Activated CD4-positive, CD25-positive, alpha-beta regulatory T cell (primary cell): ENCODE measurements at places on chromosomes 7 and 10.

- DNase-seq, result no peak
Observed at GRCh38 chr7:129149511-129149910, 5.0 kb downstream of the TSPAN33 start.

GRCh38 chr7:158767707-158768106 is 61.6 kb downstream of the ESYT2 start:
- DNase-seq, result no peak

DNA sequence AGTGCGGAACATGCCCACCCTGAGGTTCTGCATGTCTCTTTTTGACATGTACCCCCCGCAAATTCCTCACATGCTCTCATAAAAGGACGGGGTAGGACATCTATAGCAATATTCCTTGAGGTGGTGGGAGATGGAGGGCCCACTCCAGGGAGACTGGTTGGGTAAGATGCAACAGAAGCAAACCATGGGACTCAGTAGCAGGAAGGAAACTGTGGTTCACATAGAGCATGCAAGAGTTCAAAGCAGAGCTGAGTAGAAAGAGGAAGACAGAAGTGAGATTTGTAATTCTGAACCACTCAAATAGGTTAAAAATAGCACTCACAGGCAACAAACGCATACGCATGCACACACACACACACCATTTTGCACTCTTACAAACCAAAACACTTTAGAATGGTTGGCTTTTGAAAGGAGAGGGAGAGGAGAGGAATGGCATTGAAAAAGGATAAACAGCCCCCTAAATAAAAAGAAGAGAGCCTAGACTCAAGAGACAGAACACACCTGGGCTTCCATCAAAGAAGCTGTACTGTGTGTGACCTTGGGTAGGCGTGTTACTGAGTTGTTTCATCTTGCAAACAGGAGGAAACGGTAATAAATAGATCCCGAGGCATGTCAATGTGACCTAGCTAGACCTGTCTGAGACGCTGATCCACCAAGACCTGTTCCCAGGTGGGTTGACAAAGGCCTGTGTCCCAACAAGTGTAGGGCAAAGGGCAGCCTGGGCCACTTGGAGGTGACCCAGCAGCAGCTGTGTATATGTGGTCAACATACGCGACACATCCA is 77.6 kb upstream of the LRRC4 start:
- DNase-seq, result no peak

- DNase-seq, result no peak
Observed at GRCh38 chr7:131767591-131767990, 211.2 kb upstream of the PODXL start.

- DNase-seq, result no peak
Observed at GRCh38 chr10:112404617-112405016, 30.7 kb downstream of the ACSL5 start.

DNA sequence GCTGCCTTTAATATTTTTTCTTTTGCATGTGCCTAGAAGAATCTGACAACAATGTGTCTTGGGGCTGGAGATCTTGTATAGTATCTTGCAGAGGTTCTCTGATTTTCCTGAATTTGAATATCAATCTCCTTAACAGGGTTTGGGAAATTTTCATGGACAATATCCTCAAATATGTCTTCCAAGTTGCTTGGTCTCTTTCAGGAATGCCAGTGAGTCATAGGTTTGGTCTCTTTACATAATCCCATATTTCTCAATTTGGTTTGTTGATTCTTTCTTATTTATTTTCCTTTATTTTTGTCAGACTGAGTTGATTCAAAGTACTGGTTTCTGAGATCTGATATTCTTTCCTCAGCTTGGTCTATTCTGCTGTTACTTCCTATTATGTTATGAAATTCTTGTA is 208.7 kb upstream of the GLI3 start:
- DNase-seq, result no peak

DNA sequence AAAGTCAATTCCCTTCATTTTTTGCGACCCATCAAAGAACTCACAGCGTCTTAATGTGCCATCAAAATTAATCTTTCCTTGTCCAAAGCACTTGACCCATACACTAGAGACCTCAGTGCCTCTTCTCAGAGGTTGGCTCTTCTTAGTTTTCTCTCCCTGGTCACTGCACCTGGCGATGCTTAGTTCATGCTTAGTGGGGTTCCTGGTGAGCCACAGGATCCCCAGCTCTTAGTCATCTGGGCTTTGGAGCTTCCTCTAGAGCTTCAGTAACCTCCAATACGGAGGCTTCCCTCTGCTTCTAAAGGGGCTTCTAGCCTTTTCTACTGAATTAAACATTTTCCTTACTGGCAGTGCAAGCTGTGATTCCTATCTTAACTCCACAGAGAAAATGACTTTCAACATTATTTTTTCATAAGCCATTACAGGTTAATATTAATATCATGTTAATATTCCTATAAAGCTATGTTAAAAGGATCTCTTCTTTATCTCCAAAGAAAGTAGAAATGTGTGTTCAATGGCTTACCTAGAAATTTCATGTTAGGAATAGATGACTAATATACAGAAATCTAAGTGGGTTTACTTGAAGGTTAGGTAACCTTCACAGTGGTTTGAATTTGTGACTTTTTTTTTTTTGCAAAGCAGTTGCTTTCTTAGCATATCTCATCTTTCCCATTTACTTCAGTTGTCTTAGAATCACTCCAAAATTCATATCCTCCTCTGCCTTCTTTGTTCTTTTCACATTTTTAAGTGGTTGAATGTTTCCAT is 295.2 kb downstream of the CAMK1D start:
- no peak for DNase-seq
